RCC 7860 (cell line): ENCODE measurements at places on chromosomes 6 and 20.

- DNase-seq: peak; percentile 26
These were observed 12.4 kb upstream of the MYT1 start for GRCh38 chr20:64151633-64152530.

GRCh38 chr6:121491576-121491975, 56.1 kb downstream of the GJA1 start:
- no peak for DNase-seq

DNA sequence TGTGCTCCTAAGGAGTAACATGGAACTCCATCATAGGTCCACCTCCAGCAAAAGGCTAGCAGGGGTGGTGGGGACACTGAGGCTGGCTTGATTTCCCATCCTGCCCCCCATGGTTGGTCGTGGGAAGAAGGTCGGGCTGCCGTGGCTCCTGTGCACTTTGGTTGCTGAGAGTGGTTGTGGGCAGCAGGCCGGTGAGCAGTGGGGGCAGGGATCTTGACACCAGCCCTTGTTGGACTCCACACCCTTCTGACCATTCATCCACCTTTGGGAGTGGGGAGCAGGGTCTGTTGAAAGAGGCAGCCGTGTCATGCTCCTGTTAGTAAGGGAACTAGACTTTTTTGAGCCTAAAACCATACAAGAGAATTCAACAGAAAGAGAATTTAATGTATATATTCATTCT, 175.2 kb downstream of the ARID1B start:
- DNase-seq: no peak

DNA sequence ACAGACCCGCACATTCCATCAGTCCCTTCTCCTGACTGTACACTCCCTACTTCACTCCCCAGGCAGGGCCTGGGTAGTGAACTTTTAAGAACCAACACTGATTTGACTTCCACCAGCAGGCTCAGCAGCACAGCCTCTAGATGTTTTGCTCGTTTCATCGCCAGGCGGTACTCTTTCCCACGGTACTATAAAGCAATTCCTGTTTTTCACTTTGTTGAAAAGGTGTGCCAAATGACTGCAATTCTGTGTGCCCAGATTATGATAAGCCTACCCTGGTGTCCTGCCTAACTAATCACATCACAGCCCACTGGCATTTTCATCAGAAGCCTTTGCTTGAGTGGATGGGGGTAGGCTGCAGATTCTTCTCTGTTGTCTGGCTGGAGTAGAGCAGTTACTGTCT, 12.9 kb upstream of the WTAP start:
- DNase-seq: no peak

DNA sequence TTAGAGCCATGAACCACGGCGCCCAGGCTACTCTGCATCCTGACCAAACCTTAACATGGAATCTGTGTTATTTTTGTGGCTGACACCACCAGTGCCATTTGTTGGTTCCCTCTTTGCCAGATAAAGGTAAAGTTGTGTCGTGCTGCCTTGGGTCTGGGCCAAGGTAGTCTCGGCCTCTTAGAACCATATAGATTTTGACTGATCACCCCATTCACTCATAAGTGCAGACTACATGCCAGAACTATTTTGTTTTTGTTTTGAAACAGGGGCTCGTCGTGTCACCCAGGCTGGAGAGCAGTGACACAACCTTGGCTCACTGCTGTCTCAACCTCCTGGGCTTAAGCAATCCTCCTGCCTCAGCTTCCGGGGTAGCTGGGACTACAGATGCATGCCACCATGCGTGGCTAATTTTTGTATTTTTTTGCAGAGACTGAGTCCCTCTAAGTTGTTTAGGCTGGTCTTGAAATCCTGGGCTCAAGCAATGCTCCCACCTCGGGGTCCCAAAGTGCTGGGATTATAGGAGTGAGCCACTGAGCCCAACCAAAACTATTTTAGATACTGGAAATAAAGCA, 19.2 kb upstream of the RIPOR3 start:
- peak; percentile 54 for DNase-seq

DNA sequence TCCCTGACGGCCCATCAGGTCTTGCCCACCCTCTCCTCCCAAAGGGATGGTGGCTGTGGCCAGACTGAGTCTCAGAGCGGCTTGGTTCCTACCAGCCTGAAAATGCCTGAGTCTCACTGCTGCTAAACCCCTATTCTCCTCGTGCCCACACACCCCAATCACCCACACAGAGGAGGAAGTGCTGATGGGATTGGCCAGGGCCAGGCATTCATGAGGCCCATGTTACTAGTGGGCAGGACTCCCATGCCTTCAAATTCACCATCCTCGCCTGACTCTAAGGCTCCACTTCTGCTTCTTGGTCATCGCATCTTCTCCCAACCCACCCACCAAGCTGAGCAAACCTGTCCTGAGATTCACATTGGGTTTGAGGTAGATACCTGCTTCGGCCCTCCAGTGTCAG, 80.1 kb upstream of the CST7 start:
- DNase-seq: no peak

GRCh38 chr6:160069459-160069858, 52.2 kb upstream of the SLC22A1 start:
- no peak for DNase-seq

DNA sequence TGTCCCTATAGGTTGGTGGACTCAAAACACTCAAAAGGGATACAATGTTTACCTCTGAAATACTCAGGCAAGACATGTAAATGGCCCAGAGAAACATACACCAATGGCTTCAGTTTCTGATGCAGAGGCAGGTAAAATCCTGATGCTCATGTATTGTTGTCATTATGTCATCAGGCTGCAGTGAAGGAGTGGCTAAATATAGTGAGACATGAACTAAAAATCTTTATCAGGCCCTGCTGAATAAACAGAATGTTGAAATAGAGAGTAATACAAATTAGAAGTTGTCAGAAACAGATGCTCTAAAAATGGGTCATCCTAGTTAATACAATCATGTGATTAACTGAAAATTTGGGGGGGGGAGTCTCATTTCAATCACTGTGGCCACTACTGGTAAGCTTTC, 20.4 kb downstream of the PTPRK start:
- DNase-seq: no peak

DNA sequence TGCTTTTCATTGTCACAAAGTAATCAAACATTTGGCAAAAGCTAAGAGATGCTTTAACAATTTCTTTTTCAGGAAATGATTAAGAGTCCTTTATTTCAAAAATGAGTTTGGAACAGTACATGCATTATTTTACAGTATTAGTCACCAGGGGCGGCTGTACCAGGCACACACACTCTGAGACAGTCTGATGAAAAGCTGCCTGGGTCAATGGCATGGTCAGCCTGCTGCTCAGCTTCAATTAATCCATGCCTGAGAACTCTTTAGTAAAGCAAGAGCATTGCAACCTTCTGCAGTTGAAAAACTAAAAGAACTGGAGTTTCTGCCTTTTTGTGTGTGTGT, 105.5 kb downstream of the TULP4 start:
- DNase-seq: no peak

GRCh38 chr6:40359808-40360207, 227.4 kb downstream of the LRFN2 start:
- no peak for DNase-seq

DNA sequence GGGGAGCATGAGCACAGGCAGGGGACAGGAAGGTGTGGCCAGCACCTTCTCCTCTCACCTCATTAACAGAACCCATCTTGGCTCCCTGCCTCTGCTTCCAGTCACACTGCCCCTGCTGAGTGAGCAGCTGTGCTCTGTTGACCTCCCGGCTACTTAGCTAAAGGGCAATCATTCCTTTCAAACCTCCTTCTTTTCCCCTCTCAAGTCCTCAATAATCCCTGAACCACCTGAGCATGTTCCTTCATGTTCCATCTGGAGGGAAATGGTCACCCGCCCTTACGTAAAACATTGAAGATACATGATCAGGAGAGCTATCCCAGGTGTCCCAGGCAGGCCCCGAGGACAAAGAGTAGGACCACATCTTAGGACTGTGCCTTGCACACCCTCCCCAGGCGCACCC, 21.7 kb upstream of the MRPS10 start:
- no peak for DNase-seq

GRCh38 chr6:37435816-37436215, 2.8 kb downstream of the CMTR1 start:
- no peak for DNase-seq

DNA sequence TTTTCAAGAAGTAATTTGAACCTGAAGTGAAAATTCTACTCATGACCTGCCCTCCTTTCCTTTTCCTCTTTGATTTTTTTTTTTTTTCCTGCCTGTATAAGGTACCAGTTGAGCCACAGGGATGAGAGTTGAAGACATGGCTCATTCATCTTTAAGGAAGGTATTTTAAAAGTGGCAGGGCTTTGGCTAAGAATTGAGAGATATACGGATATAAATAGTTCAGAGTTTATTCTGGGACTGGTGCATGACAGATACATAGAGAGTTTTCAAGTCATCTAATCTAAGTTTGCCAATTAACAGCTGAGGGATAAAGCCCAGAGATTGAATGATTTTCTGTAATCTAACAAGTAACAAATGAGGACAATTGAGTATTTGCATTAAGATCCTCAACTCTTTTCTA, 69.8 kb downstream of the BTBD3 start:
- DNase-seq: no peak
